Activated naive CD4-positive, alpha-beta T cell treated with anti-CD3 and anti-CD28 coated beads, Interleukin-2, amount 50 U/mL, for 16 hours (primary cell): ENCODE measurements at places on chromosomes 12 and 14.

GRCh38 chr14:95237958-95238340, 80.6 kb upstream of the DICER1 start:
- no peak for DNase-seq

- DNase-seq, result no peak
Observed at GRCh38 chr12:9143929-9144729, 28.4 kb upstream of the A2M start.

GRCh38 chr12:46332260-46332659, 40.3 kb downstream of the SLC38A2 start:
- no peak for DNase-seq

- no peak for DNase-seq
Observed at GRCh38 chr12:51823875-51824565, 24.5 kb downstream of the FIGNL2 start.

DNA sequence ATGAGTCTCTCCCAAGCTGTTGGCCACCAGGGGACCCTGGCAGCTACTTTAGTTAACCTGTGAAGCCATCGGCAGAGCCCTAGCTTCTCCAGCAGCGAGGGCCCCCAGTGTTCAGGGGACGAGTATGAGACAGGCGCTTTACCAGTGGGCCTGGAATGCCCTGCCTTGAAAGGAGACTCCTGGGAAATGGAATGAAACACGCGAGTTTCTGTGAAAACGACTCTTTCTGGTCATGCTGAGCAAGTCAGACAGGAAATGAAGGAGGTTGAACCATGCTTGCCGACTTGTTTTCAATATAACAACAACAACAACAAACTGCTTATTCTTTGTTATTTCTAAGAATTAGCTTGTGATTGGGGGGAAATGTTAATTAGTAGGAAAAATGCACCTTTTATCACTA, 42.9 kb downstream of the SFSWAP start:
- DNase-seq, result no peak
